ENCODE measurements at places on chromosomes 2 and 18. TPM values are rescaled to one million over a fixed set of nuclear protein-coding genes. Genes with fewer than 3 reads are reported as not detected.

The MEP1B gene
- total RNA-seq = not detected

The MTX2 gene
- 18.5 TPM for total RNA-seq

The NR4A2 gene
- total RNA-seq = 0.09 TPM

The ARHGAP28 gene
- 10.5 TPM for total RNA-seq

The ANKRD30B gene
- total RNA-seq = under 0.01 TPM

The LIMS2 gene
- 3.1 TPM for total RNA-seq

The MGAT5 gene
- total RNA-seq = 20.5 TPM

The CNTNAP5 gene
- total RNA-seq = not detected

The RETSAT gene
- total RNA-seq = 47.4 TPM

The SKA1 gene
- 6.6 TPM for total RNA-seq

The MAB21L4 gene
- not detected for total RNA-seq

The SERPINB11 gene
- not detected for total RNA-seq

The LRRTM1 gene
- not detected for total RNA-seq

The PLCD4 gene
- total RNA-seq = 1.8 TPM

The CDH2 gene
- total RNA-seq = 33.7 TPM

The RAX gene
- not detected for total RNA-seq

The SEMA4C gene
- 22.1 TPM for total RNA-seq

The UGT1A3 gene
- total RNA-seq = not detected

Data from smooth muscle cell of bladder (primary cell).